ENCODE measurements at places on chromosomes 5 and 9.

DNA sequence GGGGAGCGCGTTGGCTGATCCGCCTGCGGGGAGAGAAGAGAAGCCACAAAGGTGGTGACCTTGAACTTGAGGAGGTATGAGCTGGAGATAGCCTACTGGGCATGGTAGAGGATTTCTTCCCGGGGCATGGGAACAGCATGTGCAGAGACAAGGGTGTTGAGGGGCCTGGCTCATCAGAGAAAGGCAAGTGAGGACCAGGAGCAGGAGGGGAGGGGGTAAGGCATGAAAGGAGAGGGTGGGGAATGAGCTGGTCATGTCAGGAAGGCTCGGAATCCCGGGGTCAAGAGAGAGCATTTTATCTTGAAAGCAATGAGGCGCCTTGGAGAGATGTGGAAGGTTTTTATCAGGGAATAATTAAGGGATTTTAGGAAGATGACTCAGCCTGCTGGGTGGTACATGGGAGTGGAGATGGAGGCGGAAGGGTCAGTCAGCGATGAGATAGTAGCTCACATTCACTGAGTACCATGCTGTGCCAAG, 121.1 kb downstream of the LHX2 start:
- no peak for DNase-seq

GRCh38 chr9:126723807-126724172, 81.0 kb upstream of the ZBTB43 start:
- no peak for DNase-seq

DNA sequence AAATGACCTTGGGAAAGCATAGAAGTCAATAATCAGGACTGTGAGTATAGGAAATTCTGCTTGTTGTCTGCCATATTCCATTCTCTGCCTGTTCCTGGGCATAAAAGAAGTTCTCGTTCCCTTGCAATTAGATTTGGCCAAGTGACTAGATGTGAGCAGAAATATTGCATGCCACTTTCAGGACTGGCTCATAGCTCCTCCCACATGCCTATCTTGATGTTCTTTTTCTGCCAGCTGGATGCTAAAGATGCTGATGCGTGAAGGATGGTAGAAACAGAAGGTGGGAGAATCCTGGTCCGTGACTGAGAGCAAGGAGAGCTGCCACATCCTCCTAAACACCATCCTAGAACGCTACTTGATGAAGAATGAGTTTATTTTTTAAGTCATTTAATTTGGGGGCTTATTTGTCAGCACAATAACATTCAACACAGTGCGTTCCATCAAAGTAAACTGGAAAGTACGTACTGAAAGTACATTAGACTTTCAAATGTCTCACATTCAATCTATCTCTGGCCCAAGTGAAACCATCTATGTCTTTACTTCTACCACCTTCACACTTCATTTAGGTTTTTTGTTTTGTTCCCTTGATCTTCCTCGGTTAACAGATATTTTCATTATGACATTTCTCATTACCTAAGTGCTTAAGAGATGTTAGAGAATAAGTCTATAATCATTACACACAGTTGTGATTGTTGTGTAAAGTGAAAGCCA, 648.5 kb downstream of the RAB3C start:
- no peak for DNase-seq

DNA sequence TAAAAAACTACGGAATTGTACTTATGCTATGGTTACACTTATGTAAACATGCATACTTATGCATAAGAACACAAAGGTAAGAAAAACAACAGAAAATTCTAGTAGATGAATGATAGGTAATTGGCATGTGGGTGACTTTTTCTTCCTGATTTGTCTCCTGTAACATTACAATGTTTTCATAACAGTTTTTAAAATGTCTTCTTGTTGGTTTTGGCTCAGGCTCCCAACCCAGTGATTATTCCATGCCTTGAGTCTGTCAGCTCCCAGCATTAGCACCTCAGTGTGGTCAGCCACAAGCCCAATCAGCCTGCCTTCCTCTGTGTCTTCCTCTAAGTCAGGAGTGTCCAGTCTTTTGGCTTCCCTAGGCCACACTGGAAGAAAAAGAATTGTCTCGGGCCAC, 7.9 kb upstream of the FOXE1 start:
- DNase-seq: no peak

GRCh38 chr5:34655354-34655991, 655 bp upstream of the RAI14 start:
- peak; percentile 13 for DNase-seq

DNA sequence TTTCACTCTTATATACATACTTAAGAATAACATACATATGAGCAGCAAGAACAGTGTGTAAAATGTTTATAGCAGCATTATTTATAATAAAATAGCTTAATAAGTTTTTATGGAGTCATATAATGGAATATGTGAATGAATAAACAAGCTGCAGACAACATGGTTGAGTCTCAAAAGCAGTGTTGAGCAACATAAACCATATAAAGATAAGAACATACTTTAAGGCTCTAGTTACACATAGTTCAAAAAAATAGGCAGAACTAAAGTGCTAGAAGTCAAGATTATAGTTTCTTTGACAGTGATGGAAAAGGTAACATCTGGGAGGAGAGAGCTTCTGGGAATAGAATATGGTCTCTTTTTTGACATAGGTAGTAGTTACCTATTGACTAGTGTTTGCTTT, 53.7 kb upstream of the ADAMTS19 start:
- DNase-seq: no peak

- DNase-seq: no peak
Measured at GRCh38 chr9:114677418-114677817, 4.6 kb downstream of the TEX48 start.

DNA sequence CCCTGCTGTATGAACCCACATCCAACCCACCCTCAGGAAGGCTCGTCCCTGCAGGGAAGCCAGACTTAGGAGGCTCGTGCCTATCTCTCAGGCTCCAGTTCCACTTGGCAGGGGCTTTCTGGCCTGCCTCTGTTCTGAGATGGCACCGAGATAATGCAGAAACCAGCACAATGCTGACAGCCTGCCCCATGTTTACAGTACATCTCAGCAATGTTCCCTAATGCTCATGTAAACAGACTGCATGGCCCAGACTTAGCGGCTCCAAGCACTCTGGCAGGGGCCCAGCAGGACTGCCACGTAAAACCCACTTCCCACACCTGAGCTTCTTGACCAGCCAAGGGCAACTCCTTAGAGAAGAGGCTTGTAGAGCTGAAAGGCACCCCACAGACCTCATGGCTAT, 499.5 kb upstream of the BRINP1 start:
- no peak for DNase-seq

DNA sequence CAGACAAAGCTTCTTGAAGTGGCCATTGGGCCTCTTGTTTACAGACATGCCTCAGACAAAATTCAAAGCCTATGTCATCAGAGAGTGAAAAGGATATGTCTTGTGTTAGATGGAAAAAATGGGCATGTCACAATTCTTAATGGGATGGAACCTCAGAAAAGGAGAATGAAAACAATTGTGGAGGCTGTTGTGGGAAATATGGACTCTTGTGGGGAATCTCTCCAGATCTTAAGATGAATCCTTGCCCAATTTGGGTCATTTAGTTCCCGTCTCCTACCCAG, 19.5 kb downstream of the SLC22A5 start:
- no peak for DNase-seq
